ENCODE measurements at places on chromosomes 7 and 10.

DNA sequence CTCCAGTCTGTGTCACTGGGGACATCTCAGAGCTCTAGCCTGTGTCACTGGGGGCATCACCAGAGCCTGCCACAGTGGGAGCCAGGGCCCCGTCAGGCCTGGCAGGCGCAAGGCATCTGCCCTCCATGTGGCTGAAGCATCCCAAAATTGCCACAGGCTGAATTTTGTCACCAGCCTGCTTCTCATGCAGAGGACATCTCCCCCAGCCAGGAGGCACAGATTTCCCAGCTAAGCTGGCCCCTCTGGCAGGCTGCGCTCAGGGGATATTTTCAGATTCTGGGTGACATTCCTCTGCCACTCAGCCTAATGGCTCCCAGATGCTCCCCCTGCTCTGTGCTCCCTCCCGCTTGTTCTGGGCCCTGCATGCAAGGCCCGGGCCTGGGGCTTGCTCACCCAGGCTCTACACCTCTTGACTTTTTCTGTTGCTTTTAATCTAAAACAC lies 64.6 kb downstream of the COL13A1 start:
- DNase-seq, result no peak

GRCh38 chr7:7761340-7761973 lies 43.0 kb upstream of the RPA3 start:
- no peak for DNase-seq

DNA sequence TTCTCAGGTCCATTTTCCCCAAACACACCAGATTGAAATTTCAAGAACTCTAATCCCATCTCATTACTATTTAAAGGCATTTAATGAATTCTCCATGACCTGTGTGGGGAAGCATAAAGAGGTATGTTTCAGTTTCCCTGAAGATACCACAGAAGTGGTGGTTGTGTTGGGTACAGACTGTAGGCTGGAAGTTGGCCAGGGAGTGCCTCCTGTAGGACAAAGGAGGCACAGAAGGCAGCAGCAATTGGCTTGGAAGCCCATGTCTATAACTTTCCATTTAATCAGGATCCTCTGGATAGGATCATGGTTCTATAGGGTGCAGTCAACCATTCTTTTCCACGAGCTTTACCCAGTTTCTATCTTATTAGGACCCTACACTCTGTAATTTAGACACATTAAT lies 8.6 kb upstream of the BET1 start:
- no peak for DNase-seq

GRCh38 chr7:2681929-2682799 lies 5.8 kb upstream of the AMZ1 start:
- no peak for DNase-seq

GRCh38 chr7:147170341-147171012 lies 1053.9 kb downstream of the CNTNAP2 start:
- no peak for DNase-seq

GRCh38 chr7:333393-333764 lies 43.4 kb downstream of the FOXL3 start:
- no peak for DNase-seq

- DNase-seq, result no peak
These were observed 60.6 kb upstream of the AKR1E2 start for GRCh38 chr10:4765428-4765827.

DNA sequence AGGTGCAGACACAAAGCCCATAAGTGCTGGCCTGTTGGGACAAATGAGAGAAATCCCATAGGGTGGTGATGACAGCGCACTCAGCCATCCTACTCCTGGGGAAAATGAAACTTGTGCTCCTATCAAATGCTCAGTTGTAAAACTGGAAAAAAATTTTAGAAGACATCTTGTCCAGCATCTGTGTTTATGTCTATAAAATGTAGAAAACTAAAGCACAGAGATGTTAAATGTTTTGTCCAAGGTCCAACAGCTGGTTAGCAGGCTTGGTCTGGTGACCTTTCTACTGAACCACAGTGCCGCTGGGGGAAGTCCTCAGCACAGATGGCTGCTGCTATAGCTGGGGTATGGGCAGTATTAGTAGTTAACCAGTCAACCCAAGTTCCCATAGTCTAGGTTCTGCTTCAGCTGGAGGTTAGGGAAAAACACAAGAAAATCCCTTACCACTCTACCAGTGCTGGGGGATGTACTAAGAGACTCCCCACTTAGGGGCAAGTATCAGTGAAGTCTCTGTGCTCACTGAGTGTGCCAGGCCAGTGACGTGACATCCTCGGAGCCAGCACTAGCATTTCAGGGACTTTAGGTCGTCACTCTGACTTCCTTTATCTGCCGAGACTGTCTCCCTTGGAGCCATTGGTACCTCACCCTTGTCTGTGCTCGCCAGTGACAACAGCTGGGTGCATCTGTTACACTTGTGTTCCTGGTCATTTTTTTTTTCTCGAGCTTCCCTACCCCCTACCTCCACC lies 1.9 kb downstream of the TSPAN33 start:
- DNase-seq, result no peak

DNA sequence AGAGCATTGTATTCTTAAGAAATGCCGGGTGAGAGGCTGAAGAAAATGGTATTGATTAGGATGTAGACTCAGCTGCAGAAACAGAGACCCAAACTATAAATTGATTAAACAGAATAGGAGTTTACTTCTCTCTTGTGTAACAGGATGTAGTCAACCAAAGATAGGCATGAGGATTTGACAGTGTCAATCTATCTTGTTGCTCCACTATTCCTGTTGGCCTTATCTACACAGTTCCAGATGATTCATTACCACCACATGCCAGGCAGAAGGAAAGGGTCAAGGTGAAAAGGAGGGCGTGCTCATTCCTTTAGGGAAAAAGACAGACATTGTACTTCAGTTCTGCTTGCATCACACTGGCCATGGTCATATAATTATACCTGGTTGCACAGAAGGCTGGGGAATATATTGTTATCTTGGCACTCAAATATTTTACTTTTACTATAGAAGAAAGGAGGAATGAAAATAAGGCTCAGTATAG lies 11.9 kb upstream of the DMTF1 start:
- no peak for DNase-seq

DNA sequence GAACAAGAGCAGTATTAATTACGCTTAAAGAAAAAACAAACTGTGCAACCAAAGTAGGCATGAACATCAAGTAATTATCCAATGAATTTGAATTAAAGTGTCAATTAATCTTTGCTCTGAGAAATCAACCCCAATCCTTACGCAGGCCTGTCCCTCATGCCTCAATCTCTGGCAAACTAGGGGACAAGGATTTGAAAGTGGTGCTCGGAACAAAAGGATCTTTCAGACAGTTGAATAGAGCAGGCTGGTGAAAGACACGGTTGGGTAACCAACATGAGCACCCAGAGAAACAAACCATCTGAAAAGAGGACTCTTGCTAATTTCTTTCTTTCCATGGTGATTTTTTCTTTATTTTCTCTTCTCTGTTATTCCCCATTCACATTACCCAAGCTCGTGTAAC lies 203.5 kb upstream of the PHF14 start:
- DNase-seq, result no peak

DNA sequence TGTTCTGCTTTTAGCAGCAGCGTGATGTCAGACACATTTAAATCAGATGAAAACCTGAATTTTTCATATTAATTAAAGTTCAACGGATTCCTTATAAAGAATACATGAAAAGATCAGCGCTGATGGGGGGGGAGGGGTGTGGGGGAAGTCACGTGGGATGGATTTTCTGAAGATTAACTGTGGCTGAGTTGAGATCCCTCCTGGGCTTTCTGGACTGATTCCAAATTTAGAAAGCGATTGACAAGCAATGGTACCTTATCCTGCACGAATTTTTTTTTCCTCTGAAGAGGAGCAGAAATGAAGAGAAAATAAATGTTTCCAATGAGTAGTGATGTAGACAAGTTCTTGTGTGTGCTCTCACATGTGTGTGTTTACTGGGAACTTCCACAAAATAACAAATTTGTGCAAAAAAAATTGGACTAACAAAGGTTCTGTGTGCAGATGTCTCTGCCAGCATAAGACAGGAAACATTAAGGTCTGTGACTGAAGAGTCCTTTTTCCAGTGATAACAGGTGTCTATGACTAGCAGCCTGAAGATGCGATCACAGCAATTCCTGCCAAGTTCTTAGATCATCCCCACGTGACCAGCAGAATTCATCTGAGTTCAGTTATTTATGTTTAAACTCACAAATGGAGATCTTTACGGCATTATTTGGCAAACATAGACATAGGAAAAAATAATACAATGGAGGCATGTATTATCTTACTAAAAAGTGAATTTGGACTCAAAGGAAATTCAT lies 585.2 kb upstream of the CELF2 start:
- DNase-seq, result no peak

DNA sequence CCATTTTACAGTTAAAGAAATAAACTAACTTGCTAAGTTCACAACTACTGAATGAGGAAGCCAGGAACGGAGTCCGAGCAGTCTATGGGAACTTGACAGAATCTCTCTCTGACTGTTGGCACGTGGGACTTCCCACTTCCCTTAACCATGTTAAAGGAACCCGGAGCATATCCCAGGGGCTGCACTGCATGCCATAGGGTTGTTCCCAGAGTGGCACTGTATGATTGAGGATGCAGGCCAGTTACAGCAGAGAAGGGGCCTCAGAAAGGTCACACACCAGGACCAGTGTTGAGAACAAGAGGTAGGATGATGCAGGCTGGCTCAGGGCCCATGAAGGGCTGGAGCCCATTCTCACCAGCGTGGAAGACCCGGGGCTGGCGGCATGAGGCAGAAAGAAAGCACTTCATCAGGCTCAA lies 201.8 kb downstream of the NSUN6 start:
- DNase-seq, result no peak

GRCh38 chr10:121179006-121179405 lies 327.8 kb downstream of the WDR11 start:
- DNase-seq, result no peak

- DNase-seq, result no peak
These were observed 7.9 kb downstream of the CPED1 start for GRCh38 chr7:120996333-120996987.

GRCh38 chr7:19181634-19182033 lies 36.4 kb upstream of the FERD3L start:
- no peak for DNase-seq

DNA sequence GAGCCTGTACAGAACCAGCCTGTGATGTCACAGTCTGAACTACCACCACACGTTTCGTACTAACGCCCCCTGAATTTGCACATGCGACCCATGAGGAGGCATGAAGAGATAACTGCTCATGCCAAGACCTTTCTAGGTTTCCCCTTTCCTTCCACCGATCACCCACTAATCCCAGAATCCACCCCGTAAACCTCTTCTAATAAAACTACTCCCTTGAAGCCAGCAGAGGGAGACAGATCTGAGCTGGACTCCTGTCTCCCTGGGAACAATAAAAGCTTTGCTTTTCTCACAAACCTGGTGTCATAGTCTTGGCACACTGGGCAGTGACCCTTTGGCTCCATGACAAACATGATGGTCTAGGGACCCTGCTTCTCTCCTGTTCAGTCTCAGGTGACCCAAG lies 144.5 kb downstream of the FRMD4A start:
- DNase-seq, result no peak

- no peak for DNase-seq
These were observed 31.6 kb downstream of the MGMT start for GRCh38 chr10:129498680-129499079.

- DNase-seq, result no peak
These were observed 496.8 kb upstream of the AKR1E2 start for GRCh38 chr10:4329225-4329624.

GRCh38 chr10:71978476-71978875 lies 14.3 kb downstream of the CHST3 start:
- no peak for DNase-seq

GRCh38 chr10:43225004-43225786 lies 41.7 kb downstream of the RASGEF1A start:
- no peak for DNase-seq

GRCh38 chr10:88032566-88032965 lies 169.1 kb downstream of the PTEN start:
- no peak for DNase-seq

DNA sequence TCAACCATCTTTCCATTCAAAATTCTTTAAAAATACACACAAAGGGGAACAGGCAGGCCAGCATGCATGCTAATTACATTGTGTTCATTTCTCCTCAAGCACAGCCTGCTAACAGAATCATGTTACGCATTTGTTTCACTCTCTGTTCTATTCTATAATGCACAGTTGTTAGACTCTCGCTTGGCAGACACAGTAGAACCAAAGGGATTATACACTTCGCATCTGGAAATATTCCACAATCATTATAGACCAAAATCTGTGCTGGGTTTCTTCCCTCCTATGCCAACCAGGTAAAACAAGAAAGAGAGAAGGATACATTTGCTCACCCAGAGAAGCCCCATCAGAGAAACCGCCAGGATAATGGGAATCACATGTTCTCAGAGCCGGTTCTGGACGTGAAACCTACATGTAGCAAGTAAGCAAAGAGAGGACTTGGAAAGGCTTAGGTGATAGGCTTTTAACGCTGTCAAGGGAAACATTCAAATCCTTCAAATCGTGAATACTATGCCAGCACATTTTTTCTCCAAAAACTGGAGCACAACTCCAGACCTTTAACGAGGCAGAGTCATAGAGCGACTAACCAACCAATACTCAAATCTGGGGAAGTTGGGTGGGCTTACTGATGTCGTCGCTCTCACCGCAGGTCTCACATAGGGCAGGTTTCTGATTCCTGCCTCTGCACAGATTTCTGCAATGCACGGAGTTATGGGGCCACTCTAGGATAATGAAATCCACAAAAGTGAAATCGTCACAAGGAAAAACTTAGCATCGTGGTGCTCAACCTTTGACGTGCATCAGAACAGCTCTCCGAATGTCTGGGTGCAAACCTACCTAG lies 380.5 kb upstream of the AUTS2 start:
- no peak for DNase-seq

- no peak for DNase-seq
These were observed 438.1 kb downstream of the SUGCT start for GRCh38 chr7:40572810-40573465.

- DNase-seq, result no peak
These were observed 124.6 kb upstream of the PPP1R9A start for GRCh38 chr7:94782777-94783176.

DNA sequence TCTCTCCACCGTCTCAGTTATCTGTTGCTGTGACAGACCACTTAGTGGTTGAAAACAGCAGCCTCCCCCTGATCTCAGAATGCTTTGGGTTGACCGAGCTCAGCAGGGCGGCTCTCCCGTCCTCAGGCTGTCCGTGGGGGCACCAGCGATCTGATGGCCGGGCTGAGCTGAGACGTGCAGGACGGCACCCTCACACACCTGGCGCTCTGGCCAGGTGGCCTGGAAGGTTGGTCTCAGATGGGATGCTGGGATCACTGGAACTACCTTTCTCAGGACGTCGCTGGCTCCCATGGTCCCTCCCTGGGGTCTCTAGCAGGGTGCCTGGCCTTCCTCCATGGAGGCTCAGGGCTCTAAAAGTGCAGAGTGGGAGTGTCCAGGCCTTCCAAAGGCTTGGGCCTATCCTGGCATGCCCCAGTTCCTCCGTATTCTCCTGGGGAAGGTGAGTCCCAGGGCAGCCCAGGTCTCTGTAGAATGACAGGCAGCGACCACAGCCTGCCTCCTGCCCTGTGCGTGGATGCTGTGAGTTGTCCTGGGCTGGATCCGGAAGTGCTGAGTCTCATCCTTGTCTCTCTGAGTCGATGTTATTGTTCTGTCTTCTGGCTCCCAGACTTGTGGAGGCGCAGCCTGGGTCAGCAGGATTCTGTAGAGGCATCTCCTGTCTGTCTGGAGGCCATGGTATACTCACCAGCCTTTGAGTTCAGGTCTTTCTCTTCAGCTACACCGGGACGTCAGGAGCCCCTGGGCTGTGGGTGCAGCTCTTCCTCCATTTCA lies 12.2 kb upstream of the PWWP2B start:
- DNase-seq, result no peak

GRCh38 chr7:35839860-35840854 lies 39.3 kb downstream of the SEPTIN7 start:
- DNase-seq, result no peak

GRCh38 chr7:76009672-76010600 lies 15.5 kb upstream of the TMEM120A start:
- DNase-seq, result no peak
